Left lung (tissue), 14 donors: ENCODE measurements at places on chromosomes 7 and 10. TPM values are rescaled to one million over a fixed set of nuclear protein-coding genes. Genes with fewer than 3 reads are reported as not detected.

Gene RPEL1
- polyA plus RNA-seq = 0.10 TPM

Gene STK31
- polyA plus RNA-seq = 1.2 TPM

Gene AKR1E2
- 5.8 TPM for polyA plus RNA-seq

Gene FOXI2
- not detected for polyA plus RNA-seq

Gene AKR1C1
- polyA plus RNA-seq = 11.2 TPM

Gene ORC5
- 29.4 TPM for polyA plus RNA-seq

Gene MMP21
- 1.0 TPM for polyA plus RNA-seq

Gene ASIC3
- 6.0 TPM for polyA plus RNA-seq

Gene ZC3HAV1
- polyA plus RNA-seq = 16.0 TPM

Gene HPS1
- 37.3 TPM for polyA plus RNA-seq

Gene NRAP
- polyA plus RNA-seq = not detected

Gene ARHGEF35
- 16.5 TPM for polyA plus RNA-seq

Gene HTRA1
- 75.7 TPM for polyA plus RNA-seq

Gene ADRA2A
- 0.52 TPM for polyA plus RNA-seq

Gene ACTR3C
- polyA plus RNA-seq = 4.1 TPM

Gene CDC14C
- polyA plus RNA-seq = 0.10 TPM
